ENCODE measurements at places on chromosomes 2 and 18.
A peak's percentile ranks its signal among the peaks of the same experiment; 100 is the strongest.

DNA sequence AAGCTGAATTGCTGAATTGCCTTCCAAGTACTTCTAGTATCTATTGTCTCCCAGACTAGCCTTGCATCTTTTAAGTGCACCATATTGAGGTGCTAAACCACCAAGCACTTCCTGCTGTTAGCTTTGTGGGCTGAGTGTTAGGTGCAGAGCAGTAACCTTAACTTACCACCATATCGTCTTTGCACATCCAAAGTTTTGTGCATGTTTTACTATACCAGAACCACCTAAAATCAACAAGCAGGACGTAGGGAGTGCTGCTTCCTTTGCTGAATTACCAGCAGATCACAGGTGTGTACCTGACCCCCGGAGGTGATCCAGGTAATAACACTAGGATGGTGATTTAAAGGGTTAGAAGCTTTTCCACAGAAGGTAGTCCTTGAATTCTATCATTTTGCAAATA is 359.9 kb upstream of the HNRNPA3 start:
- no peak for DNase-seq

DNA sequence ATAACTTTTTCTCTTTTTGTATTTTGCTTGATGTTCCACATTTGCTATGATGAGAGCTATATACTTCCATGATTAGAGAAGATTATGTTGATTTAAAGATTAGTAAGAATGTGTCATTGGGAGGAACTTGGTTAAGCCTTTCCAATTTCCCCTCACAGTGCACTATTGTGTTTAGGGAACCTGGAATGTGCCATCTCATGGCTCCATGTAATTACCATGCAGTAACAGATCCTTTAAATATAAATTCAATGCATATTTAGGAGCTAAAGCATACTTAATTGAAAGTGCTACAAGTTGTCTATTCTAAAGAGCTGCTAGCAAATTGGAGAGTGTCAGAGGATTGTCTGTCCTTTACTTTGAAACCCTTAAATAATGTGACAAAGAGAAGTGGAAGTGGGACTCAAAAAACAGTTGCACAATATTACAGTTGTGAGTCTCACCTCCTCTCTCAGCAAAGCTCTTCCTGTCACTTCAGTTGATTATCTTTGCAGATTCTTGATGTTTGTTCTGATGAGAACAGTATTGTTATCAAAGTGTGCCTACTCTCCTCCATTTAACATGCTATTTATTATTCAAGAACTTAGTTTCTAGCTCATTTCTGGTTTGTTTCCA is 1162.7 kb upstream of the ZEB2 start:
- peak; percentile 53 for DNase-seq

- DNase-seq: no peak
These were observed 165.9 kb downstream of the DYSF start for GRCh38 chr2:71619230-71619741.

GRCh38 chr18:5986257-5986931 is 91.1 kb upstream of the TMEM200C start:
- no peak for DNase-seq

DNA sequence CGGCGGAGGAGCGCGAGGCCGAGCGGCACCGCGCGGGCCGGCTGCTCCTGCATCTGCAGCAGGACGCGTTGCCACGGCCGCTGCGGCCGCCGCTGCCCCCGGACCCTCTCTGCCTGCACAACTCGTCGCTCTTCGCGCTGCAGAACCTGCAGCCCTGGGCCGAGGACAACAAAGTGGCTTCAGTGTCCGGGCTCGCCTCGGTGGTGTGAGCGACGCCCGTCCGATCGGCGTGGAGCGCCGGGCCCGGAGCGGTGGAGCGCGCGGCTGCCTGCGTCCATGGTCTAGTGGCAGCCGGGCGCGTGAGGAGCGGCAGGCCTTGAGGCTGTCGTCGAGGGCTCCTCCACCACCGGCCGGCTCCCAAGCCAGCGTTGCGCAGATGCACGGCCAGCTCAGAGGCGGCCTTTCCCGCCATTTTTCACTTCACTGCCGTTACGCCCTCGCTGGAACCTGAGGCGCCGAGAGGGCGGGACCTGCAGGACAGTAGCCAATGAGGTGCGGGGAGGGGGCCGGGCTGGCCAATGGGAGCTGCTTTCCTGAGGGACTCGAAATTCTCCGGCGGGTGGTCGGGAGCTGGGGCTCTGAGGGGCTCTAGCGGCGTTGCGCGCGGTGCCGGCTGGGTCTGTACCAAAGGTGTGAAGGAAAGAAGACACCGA is 1.9 kb downstream of the TLX2 start:
- no peak for DNase-seq

DNA sequence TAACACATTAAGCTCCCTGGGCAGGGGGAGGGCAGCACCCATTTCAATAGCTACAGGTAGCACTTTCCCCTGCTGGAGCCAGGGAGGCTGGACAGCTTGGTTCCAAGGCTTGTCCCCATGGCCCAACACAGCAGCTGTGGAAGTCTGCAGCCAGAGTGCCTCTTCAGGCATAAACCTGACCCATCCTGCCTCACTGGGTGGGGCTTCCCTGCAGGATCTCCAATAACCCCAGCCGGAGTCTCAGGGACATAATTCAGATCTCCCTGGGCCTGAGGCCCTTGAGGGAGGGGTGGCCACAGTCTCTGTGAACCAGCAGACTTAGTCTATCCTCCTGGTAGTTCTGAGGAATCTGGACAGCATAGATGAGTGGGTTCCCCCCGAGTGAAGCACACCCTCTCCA is 1001.9 kb upstream of the CHAC2 start:
- no peak for DNase-seq

- no peak for DNase-seq
These were observed 91.6 kb downstream of the ITGB1BP1 start for GRCh38 chr2:9331704-9332103.

DNA sequence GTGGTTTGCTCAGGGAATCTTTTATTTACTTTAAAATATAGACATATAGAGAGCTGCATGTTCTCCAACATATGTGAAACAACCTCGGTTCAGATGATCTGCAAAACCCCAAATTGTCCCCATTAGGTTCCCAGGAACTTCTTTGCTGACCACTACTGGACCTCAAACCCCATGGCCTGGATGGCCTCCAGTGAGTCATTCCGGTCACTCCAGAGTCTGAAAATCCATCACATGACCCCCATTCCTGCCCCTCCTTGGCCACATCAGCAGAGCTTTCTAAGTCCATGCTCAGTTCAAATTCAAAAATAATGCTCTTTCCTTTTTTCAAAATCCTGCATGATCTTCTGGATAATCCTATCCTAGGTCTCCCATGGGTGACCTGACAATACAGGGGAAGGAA is 271.0 kb downstream of the TNS1 start:
- peak; percentile 9 for DNase-seq

DNA sequence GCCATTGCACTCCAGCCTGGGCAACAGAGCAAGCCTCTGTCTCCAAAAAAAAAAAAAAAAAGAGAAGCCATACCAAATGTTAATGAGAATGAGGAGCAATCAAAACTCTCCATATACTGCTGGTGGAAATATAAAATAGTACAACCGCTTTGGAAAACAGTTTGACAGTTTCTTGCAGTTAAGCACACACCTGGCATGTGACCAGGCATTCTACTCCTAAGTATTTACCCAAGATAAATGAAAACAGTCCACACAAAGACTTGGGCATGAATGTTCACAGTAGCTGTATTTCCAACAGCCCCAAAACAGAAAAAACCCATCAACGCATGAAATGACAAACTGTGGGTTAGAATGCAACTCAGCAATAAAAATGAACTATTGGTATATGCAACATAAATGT is 76.0 kb upstream of the ST8SIA5 start:
- no peak for DNase-seq

DNA sequence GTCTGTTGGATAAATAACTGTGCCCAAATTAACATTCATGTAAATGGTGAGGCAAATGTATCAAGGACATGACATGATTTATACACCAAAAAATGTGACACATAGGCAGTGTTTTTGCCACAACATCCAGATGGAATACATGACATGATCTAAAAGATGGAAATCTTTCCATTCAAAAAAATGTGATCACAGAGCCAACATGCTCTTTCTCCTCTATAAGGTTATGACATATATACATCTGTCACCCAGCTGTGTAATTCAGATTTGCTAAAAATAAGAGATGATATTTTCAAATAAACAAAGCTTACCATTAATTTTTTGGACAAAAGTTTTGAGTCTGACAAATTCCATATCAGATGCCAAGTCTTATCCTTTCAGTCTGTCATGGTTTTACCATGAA is 95.5 kb upstream of the COL3A1 start:
- no peak for DNase-seq

DNA sequence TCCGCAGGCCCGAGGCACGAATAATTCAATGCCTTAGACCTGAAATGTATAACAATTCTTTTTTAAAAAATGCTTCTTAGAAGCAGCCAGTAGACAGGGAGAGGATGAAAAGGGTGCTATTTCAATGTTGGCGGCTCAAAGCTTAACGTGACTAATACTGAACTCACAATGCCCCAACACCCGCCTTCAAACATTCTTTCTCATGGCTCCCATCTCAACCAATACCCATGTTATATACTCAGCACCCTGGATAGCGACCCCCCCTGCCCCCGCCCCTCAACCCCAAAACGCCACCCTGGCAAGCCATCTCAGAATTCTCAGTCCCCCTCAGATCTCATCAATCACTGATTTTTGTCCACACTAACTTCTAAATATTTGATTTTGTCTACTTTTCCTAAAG is 4.4 kb downstream of the FBXO41 start:
- no peak for DNase-seq

DNA sequence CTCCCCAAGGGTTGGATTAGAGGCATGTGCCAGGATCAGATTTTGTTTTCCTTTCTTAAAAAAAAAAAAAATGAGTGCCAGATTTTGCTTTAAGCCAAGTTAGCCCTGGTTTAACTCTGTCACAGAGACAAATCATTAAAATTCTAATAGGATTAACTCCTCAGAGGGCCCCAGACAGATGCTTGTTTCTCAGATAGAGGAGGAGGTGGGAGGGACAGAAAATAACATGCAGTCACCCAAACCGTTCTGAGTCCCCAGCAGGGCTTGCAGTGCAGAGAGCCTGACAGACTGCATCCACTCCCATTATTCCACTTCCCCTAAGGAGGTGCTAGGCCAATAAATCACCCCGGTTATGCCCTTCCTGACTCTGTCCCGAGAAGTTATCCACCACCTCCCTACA is 6.3 kb upstream of the PROKR1 start:
- DNase-seq: no peak

GRCh38 chr18:8699126-8699525 is 6.2 kb upstream of the MTCL1 start:
- DNase-seq: no peak

GRCh38 chr18:23949863-23950262 is 64.7 kb upstream of the TTC39C start:
- DNase-seq: no peak

GRCh38 chr18:25141886-25142285 is 210.1 kb downstream of the ZNF521 start:
- no peak for DNase-seq

DNA sequence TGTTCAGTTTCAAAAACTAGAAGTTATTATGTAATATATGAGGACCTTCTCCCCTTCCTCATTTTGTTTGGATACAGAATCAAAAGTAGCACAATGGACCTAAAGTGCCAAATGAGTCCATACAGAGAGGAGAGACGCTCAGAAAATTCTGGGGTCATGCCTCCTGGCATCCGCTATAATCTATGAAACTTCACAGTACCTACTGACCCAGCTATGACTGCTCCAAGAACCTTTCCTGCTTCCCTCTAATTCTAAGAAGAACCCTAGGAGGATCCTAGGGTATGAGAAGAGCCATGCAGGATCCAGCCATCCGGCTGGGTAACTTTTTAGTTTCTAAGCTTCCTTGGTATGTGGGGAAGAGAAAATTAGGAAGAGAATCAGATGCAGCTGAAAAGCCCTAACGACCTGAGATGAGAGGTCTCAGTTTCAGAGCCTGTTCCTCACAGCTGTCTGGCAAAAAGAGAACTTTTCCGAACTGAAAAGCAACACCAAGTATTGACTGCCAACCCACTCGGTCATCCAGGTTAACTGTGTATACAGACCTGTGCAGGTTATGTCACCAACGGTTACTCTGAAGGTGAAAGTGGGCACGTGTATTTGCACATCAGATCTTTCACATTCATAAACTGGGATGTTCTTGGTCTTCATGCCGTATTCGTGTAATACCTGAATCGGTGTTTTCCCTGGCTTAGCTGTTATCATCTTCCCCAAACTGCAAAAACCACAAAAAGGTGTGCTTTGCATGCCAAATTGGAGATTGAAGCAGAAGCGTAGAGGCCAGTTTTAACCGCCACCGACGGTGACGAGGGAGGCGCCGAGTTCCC is 1.1 kb downstream of the PRKRA start:
- DNase-seq: peak; percentile 27

GRCh38 chr2:120531365-120531764 is 185.4 kb downstream of the INHBB start:
- no peak for DNase-seq

DNA sequence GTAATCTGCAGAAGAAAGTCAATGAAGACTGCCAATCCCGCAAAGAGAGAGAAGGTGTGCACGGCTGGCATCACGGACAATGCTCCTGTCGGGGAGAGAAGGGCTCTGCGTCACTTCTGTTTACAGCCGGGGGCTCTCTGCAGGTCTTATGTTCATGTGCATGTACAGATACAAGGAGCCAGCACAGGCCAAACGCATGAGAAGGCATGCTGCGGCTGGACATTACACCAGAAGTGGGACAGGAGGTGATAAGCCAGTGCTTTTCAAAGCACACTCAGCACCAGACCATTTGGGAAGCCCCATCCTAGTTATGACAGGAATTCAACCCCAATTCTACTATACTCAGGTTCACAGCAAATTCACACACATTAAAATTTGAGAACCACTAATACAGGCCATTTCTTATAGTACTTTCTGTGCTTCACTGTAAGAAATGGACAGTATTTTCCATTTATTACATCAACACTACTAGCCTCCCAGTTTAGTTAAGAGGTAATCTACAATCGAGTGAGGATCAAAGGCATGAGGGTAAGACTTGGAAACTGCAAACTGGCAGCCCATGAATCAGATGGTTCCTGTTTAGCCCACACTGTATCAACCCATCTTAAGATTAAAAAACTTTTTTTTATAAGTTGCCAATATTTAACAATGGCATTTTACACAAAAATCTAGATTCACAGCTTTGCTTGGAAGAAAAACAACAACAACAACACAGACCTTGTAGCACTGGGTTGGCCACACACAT is 38.2 kb downstream of the RMC1 start:
- DNase-seq: no peak

DNA sequence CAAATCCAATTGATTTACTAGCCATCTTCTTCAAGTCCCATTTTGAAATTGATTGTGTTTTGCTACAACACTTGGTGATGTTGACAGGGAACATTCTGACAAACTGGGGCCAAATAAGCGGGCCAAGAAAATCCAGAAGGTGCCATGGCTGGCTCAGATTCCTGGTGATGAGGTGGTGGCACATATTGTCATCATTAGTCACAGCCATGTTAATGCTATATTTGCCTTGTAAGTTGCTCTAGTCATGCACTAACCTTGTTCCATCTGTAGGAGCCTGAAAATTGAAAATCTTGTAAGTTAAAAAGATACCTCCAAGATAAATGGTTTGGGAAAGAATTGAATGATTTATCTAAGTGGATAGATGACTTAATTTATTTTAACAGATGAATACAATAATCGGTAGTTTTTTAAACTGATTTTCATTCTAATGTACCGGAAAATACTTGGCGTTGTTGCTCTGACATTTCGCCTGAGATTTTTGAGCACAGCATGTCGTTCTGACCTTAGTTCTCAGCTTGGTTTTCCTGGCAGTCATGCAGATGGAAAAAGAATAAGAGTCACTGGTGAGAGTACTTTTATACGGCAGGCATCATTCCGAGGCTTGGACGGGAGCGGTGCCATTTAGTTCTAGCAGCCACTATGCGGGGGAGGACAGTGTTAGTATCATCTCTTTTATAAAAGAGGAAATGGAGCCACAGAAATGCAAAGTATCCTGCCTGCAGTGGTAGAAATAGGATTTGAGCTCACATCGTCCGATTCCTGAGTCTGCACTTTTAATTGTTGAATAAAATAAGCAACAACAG is 133.9 kb downstream of the ZNF532 start:
- DNase-seq: peak; percentile 87
